Natural killer cell treated with Interleukin-12 subunit alpha and Interleukin-12 subunit beta and Interleukin-15 and Interleukin-18, amount 100 ng/mL, for 72 hours (primary cell): ENCODE measurements at places on chromosomes 1 and 21. TPM values are rescaled to one million over a fixed set of nuclear protein-coding genes. Genes with fewer than 3 reads are reported as not detected.

TSACC gene
- total RNA-seq: not detected

DNA sequence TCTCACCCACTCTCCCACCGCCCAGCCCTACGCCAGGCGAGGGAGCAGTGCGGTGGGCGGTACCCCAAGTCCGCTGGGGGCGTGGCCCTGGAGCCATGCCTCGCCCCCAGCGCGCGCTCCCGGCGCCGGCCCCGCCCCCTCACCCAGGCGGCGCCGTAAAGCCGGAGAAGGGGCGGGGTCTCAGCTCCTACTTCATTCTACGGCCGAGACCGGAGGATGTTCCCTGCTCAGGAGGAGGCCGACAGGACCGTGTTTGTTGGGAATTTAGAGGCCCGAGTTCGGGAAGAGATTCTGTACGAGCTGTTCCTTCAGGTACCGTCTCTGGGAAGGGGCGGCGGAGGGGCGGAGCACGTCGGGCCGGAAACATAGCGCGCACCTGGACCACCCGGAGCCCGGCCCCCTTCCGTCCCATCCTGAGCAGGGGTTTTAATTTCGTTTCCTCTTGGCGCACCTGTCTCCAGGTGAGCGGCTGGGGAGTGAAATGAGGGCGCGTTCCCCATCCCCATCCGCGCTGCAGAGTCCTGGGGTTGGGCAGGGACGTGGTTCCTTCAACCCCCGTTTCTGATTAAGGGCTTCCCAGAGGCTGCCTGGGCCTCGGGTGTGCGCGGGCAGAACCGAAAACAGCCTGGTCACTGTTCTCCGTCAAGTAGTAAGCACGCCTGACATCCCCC is at the start of gene RBM11:
RBM11 (plus strand) TSS at position 187 of the 671 bp plus-strand sequence; CDS start at position 217, 30 bp downstream.
- peak; percentile 61 for DNase-seq

PALMD gene
- total RNA-seq: not detected

DNA sequence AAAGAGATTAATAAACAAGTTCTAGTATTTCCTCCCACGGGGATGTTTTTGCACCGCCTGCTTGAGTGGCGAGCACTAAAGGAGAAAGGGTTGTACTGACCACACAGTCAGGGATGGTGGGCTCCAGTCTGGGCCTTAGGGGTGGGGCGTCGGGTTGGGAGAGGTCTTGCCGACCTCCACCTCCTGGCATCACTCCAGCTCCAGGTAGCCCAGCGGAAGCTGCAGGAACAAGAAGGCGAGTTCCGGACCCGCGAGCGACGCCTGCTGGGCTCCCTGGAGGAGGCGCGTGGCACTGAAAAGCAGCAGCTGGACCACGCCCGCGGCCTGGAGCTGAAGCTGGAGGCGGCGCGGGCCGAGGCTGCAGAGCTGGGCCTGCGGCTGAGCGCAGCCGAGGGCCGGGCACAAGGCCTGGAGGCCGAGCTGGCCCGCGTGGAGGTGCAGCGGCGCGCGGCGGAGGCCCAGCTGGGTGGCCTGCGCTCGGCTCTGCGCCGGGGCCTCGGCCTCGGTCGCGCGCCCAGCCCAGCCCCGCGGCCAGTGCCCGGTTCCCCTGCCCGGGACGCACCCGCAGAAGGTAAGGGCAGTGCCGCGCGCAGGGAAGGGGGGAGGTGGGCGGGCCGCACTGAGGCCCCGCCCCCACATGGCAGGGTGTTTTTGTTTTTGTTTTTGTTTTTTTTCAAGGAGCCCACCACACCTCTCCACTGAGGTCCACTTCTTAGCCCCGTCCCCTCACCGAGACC is 19.7 kb downstream of the MFAP2 start:
- DNase-seq: peak; percentile 88

MYOC gene
- total RNA-seq: not detected

DNA sequence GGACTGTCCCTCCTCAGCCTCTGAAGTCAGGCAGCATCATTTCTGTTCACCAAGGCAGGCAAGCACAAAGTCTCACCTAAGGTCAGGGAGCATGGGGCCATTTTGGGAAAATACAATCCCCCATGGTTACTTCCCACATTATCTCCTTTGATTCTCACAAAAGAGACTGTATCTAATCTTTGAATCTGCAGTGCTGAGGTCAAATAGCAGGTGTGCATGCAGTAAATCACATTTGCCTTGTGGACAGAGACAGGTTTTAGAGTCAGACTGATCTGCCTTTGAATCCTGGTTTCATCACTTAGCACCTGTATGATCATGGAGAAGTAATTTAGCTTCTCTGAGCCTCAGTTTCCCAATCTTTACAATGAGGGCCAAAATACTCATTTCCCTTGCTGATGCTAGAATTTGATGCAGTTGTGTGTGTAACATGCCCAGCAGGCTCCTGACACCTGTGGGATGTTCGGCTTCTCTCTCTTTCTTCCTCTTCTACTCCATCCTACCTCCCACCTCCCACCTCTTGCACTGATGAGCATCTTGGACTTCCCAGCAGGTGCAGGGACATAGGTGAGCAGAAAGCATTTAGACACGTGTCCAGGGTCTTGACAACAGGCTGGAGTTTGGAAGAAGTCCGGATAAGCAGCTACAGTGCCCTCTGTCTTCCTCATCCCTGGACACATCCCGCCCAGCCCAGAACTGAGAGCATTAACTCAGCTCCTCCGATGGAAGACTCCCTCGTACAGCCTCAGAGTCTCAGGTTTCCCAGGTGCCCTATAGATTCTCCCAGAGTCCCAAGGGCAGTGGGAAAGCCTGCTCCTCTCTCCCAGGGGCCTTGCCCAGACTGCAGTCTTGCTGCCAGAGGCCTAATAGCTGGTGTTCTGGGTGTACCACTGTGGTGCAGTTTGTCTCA is 18.9 kb downstream of the NENF start:
- no peak for DNase-seq

HNRNPCL2 gene
- total RNA-seq: not detected

GRCh38 chr1:36306210-36306901 is at the start of gene SH3D21:
TSS of gene SH3D21 (plus strand) at chr1:36306368. CDS start at chr1:36306421, 53 bp downstream.
- no peak for DNase-seq

GRCh38 chr1:53440633-53441032 is 18.6 kb upstream of the DMRTB1 start:
- DNase-seq: no peak

FRRS1 gene
- 2.5 TPM for total RNA-seq

KCNJ15 gene
- total RNA-seq: not detected

GRCh38 chr1:93774707-93775106 is 93.1 kb upstream of the BCAR3 start:
- no peak for DNase-seq

- no peak for DNase-seq
Measured at GRCh38 chr1:210980082-210980481, 153.9 kb downstream of the KCNH1 start.

DNA sequence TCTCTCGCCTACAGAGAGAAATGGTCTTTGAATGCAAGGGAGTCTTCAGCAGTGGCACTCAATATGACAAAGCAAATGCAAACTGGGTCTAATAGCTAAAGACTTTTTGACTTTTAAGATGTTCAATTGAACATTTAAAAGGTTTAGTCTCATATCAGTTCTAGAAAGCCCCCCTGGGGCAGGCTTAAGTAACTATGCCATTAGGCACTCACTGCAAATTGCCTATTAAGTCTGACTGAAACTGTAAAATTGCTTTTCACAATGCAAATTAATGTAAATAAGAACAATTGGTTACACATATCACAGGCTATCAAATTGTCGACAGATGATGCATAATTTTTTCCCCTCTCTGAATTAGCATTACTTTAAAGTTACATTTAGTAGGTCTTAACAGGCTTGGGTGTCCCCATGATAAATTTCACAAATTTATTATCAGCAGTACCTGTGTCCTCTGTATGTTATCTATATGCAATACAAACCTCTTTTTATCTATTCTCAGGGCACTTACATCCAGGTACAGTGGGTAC is 329.1 kb downstream of the LRRIQ3 start:
- no peak for DNase-seq

DNA sequence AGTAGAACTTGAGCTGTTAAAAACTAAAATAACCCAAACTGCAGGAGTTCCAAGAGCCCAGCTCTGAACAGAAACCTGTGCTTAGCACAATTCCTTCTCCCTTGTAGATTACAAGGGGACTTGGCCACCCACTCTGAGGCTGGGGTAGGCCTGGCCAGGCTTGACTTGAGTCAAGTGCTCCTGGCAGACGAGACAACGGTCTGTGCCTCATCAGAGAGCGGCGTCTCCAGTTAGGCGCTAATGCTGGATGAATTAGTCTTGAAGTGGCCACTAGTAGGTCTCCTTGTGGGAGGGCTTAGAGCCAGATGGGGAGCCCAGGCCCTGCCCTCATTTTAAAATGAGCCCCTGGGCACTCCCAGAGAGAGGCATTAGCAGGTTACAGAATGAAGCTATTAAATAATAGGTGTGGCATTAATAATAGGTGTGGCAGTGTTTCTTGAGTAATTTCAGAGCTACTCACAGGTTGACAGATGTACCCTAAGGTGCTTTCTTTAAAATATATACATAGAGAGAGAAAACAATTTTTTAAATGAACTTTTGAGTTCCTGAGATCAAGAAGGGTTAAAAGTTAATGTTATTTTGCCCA is 1.1 kb downstream of the EEIG2 start:
- DNase-seq: peak; percentile 67
